Stimulated activated CD8-positive, alpha-beta memory T cell treated with anti-CD3 and anti-CD28 coated beads, Interleukin-15, amount 100 ng/mL, for 48 hours (primary cell): ENCODE measurements at places on chromosomes 4 and X.

GRCh38 chr4:128861856-128862518, 52.5 kb downstream of the JADE1 start:
- no peak for DNase-seq

DNA sequence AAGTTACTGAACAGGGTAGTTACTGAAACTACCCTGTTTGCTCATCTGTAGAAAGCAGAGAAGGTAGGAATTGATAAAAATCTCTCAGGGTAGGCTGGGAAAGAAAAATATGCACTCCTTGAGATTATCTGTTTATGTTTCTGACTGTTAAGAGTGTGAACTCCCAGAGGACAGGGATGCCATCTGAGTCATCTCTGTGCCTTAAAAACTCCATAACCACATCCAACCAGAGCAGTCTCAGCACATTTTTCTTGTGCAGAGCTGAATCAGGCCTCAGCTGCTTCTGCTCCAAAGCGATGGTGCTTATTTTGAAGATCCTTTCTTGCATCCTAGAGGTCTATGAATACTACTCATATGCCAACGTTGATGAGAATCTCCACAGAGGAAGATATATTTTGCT, 9.9 kb downstream of the CENPVL3 start:
- no peak for DNase-seq

DNA sequence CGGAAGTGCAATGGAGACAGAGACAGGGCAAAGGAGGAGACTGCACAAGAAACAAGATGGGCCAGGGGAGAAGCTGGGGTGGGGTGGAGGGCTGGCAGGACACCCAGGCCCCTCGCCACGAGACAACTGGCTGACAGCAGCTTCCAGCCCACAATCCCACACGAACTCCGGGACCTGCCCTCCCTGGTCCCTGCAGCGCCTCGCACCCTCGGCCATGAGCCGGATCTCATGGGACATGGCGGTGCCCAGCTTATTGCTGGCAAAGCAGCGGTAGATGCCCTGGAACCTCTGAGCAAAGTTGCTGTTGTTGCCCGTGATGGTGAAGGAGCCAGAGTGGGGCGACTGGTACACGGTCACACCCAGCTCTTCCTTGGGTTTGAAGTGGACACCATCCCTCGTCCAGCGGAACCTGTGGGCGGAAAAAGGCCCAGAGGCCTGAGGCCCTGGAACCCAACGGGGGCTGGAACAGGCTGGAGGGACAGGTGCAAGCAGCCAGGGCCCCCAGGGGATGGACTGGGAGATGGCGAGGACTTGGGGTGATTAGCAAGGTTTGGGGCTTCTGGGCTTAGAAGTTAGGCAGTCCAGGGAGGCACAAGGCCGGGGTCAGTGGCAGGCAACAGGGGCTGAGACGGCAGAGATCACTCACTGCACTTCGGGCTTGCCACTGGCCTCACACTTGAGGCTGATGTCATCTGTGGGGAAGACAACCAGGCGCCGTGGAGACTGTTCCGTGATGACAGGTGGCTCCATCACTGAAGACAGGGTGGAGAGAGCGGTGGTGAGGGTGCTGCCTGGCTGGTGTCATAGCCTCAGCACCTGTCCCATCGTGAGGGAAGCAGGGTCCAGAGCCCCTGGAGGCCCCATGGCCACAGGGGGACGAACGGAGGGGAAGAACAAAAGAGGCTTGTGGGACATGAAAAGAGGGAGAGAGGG, 13.8 kb downstream of the L1CAM start:
- DNase-seq: no peak

- DNase-seq: no peak
Observed at GRCh38 chr4:5798462-5798861, 87.5 kb downstream of the EVC start.

DNA sequence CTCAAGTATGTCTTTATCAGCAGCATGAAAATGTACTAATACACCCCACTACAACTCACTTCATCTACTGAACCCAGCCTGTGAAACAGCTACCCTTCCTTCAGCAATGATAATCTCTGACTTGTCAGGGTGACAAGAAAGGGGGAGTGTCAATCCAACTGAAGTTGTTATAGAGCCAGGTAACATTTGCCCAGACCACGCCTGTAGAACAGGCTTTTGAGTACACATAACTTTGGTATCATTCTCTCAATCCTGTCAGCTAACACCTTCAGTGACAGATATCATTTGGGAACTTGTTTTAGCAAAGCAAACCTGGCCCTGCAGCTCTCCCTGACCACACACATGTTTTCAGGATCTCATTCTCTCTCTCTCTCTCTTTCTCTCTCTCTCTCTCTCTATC, 592.2 kb downstream of the SMARCA1 start:
- no peak for DNase-seq

DNA sequence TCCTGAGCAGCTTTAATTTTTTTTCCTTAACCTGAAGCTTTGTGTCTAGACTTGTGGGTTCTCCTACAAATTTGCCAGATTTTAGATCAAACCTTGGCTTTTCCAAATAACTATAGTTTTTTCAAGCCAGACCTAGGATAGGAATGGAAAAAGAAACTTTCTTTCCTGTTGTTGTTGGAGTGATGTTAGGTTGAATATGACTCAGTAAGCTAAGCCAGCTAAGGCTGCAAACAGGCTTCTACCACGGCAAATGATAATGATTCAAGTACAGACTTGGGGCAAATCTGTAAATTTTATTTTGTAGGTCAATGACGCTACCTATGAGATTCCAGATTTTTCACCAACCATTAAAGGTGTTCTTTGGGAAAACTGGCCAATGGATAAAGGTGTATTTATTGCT, 45.6 kb downstream of the WDR19 start:
- DNase-seq: no peak

DNA sequence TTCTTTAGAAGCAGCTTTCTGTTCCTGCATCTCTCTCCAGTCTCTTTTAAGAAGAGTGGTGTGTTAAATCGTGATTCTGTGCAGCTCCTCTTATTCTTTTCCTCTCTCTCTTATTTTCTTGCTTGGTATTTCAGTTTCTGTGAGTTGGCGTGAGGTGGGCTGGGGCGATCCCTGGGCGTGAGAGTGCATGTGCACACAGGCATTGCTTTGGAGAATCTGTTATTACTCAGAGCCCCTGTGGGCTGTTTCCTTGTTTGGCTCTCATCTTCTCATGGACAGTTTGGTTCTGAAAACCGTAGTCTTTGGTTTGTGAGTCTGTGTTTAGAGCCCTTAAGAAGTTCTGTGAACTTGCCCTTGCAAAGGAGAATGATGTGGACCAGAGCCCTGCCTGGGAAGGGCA, 97.2 kb upstream of the CLNK start:
- DNase-seq: no peak

GRCh38 chrX:14729058-14729457, 143.8 kb downstream of the FANCB start:
- DNase-seq: no peak

DNA sequence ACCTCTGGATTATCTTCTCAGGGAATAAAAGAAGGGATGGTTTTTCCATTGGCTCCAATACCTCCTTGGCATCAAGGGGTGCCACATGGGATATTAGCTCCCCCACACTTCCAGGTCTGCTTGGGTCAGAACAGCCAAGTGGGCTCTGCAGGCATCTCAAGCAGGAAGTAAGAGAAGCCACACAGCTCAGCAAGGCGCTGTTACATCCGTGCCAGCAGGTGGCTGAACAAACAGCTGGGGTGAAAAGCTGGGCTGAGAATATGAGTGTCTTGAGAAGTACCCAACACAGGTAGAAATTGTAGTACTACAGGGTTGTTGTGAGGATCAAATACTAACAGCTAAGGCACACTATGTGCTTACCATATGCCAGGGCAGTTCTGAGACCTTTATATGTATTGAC, 76.7 kb upstream of the TMEM150C start:
- no peak for DNase-seq

DNA sequence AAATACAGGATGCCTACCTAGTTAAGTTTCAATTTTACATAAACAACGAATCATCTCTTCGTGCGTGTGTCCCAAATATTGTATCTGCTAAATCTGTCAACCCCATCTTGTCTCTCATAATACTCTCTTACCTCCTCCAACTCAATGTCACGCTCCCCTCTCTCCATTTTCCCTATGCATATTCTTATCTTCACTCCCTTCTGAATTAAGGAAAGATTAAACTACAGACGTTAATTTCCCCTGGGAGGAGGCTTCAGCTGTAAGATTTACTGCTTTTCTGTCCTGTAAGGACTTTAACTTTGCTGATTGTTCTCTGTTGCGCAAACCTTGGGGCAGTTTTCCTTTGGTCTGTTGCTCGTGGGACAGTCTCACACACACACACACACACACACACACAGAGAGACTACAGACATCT, 455 bp upstream of the ABCB7 start:
- no peak for DNase-seq

GRCh38 chr4:185755451-185755850, 56.5 kb downstream of the SORBS2 start:
- no peak for DNase-seq

GRCh38 chrX:72121383-72121782, 10.3 kb downstream of the RTL5 start:
- no peak for DNase-seq

GRCh38 chrX:25013632-25014365, 2.0 kb downstream of the ARX start:
- no peak for DNase-seq

GRCh38 chr4:112557676-112558411, 41.9 kb upstream of the NEUROG2 start:
- DNase-seq: no peak

- DNase-seq: no peak
Observed at GRCh38 chrX:13167481-13168231, 123.2 kb upstream of the FAM9C start.

DNA sequence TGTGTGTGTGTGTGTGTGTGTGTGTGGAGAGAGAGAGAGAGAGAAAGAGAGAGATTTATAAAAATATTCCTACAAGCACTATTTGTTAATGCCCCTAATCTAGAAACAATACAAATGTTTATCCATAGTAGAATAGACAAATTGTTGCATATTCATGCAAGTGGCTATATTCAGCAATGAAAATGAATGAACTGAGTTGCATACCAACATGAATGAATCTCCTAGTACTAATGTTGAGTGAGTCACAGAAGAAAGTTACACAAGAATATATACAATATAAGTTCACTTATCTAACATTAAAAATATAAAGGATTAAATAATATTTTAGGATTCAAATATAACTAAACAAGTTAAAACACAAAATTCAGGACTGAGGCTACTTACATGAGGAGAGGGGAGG, 456.8 kb upstream of the AMOT start:
- no peak for DNase-seq

GRCh38 chr4:152591396-152591795, 55.5 kb upstream of the FBXW7 start:
- no peak for DNase-seq

DNA sequence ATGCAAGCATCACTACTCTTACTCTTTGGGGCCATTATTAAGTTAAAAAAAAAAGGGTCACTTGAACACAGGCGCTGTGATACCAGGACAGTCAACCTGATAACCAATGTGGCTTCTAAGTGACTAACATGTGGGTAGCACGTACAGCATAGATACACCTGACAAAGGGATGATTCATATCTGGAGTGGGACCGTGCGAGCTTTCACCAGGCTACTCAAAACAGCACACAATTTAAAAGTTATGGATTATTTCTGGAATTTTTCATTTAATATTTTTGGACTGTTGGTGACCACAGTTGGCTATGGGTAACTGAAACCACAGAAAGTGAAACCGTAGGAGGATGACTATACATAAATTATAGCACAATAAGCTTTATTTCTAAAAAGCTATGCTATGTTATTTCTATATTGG, 113.8 kb upstream of the STIM2 start:
- peak; percentile 38 for DNase-seq

- DNase-seq: no peak
Observed at GRCh38 chrX:2774057-2774456, 22.2 kb downstream of the XG start.

- no peak for DNase-seq
Observed at GRCh38 chr4:15235135-15235534, 192.7 kb upstream of the C1QTNF7 start.

DNA sequence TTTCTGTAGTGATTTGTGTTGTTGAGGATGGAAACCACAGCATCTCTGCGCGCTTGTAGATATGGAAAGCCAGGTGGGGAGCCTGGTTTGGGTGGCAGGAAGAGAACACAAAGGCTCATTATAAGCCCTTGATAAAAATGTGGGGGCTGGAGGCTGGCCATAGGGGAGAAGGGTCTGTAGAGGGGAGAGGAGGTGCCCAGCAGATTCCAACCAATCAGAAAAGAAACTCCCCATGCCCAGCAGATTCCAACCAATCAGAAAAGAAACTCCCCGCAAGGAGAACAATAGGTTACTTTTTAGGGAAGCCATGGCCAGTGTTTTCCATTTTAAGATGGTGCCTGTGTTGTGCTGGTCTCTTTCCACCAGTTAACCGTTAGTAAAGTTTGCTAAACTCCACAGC, 9.8 kb upstream of the CENPU start:
- DNase-seq: no peak

DNA sequence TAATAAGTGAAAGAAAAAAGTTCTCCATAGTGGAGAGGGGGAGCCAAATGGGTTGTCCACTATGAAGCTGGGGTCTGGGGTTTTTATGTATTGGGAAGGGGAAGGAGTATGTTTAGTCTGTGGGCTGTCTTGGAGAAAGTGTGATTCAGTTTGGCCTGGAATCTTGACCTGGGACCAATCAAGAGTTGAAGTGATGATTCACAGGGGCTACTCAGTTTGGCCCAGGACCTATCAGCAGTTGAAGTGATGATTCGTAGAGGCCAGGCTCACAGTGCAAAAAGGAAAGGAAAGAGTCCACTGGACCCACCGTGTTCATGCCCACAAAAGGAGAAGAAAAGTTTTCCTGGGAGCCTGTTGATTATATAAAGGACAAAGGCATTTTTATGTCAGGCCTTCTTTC, 47.3 kb upstream of the RAB9B start:
- DNase-seq: no peak

GRCh38 chr4:186689476-186689875, 34.2 kb downstream of the FAT1 start:
- no peak for DNase-seq

DNA sequence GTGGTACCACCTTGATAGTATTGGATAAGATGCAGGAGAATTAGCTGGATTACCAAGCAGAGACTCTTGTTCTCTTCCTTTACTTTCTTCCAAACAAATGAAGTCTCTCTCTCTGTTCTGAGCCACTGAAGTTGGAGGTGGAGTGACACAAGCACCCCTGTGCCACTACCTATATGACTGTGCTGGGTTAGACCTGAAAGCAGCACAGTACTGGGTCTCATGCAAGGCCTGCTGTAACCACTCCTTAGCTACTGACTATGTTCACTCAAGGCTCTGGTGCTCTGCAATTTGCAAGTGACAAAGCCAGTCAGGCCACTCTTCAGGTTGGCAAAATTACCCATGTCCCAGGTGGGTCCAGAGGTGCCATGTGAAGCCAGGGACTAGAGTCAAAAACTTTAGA, 389.6 kb upstream of the MAOA start:
- DNase-seq: no peak

- DNase-seq: no peak
Observed at GRCh38 chr4:126958482-126958881, 674.3 kb upstream of the INTU start.
